ENCODE measurements at places on chromosomes 16 and 17. TPM values are rescaled to one million over a fixed set of nuclear protein-coding genes. Genes with fewer than 3 reads are reported as not detected.

DNA sequence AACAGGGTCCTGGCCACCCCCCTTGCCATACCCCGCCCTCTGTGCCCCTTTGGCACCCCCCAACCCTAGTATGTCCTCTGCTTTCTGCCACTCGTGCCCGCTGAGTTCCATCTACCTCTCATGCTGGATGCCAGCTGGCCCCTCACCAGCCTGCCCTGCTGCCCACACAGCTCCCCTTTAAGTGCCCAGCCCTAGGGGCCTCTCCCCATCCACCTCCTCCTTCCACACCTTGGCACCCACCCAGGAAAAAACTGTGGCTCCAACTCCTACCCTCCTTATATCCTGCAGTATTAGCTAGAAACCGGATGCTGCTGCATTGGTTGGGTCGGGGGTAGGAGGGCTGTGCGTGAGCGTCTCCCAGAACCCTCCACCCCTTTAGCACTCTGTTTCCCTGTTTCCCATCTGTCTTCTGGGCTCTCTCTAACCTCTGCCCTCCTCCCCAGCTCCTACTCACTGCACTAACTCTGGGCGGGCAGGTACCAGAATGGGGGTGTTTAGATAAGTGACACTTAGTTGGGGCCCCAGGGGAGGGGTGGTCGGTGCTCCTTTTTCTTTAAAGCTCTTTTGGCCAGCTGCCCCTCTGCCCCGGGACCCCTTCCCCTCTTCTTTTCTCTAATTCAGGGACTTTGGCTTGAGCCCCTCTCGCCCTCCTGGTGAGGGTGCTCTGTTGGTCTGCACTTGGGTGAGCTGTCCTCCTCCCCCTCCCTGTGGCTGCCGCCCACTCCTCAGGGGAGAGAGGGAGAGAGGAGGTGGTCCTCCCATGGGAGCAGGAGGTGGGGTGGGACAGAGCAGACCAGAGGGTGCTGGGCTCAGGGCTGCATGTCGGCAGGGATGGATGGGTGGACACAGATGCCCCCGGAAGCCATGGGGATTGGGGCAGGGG, 9.9 kb downstream of the NR1D1 start:
- no peak for DNase-seq

Gene ENPP7
- polyA plus RNA-seq: 6.0 TPM

DNA sequence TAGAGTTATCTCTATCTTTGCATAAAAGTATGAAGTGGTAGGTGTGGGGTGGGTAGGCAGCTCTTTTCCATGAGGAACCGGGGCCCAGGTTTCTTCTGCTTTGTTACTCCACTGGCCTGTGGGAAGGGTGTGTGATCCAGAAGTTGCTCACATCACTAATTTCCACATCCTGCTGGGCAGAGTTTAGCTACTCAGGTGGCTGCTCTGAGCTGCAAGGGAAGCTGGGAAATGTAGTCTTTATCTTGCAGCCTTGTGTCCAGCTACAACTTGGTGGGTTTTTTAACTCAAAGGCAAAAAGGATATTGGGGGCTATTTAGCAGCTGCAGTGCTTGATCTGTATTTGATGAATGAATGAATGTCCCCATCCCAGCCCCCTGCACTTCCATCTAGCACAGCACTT, 335.3 kb downstream of the SNX29 start:
- DNase-seq: no peak

DNA sequence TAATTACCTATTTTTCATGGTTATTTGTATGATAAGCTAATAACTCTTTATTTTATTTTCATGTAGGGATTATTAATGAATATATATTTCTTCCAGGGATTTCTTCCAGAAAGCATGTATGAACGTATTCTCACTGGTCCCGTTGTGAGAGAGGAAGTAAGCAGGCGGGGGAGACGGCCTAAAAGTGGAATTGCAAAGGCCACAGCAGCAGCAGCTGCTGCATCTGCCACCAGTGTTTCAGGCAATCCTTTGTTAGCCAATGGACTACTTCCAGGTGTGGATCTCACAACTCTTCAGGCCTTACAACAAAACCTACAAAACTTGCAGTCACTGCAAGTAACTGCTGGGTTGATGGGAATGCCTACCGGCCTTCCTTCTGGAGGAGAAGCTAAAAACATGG, 110.3 kb upstream of the RBL2 start:
- DNase-seq: no peak

DNA sequence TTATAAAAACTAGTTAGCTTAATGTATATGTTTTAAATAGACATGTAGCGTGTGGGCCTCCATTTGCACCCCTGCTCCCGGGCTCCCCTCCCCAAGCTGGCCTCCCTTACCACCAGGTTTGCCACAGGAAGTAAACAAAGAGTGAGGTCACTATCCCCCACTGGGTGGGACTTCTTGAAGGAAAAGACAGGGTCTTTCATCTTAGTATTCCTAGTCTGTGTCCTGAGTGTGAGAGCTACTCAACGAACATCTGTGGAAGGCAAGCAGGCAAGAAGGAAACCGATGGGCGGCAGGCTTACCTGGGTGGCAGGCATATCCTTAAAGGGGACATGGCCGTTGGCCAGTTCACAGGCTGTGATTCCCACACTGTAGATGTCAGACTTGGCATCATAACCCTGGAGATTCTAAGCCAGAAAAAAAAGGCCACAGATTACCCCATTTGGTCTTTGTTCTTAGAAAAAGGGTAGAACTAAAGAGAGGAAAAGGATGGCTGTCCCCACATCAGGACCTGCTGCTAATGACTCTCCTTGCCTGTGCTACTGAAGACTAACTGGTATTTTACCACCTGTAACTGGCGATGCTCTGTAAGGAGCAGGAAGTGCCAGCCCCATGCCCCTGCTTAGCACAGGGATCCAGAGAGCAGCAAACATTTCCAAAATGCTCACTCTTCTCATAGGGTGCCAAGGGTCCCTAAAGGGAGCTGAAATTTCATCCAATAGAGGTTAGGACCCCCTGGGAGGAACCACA, 6.6 kb upstream of the LIMD2 start:
- DNase-seq: no peak

GRCh38 chr17:43018932-43019331, 3.3 kb downstream of the VAT1 start:
- DNase-seq: no peak

All from renal pelvis (tissue), 12 donors.